ENCODE measurements at places on chromosomes 2 and 18. TPM values are rescaled to one million over a fixed set of nuclear protein-coding genes. Genes with fewer than 3 reads are reported as not detected.

LYG2 gene
- total RNA-seq = not detected

GRCh38 chr18:477565-477964 is 22.9 kb downstream of the COLEC12 start:
- DNase-seq = peak; percentile 22

DNA sequence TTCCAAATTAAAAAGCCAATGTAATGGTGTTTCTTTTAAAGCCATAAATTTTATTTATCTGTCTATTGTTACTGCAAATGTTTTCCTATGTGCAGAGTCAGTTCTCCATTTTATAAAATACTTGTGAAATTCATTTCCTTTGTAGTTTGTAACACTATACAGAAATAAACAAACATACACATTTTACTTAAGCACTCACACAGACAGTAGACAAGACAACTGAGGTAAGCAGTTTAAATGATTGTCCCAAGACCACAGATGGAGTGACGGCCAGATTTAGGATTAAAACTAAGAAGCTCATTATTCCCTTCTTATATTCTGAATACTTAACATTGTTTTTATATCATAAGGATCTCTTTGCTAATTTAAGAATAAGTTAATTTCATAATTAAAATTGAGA is 100.9 kb downstream of the BAZ2B start:
- DNase-seq = peak; percentile 14

DNA sequence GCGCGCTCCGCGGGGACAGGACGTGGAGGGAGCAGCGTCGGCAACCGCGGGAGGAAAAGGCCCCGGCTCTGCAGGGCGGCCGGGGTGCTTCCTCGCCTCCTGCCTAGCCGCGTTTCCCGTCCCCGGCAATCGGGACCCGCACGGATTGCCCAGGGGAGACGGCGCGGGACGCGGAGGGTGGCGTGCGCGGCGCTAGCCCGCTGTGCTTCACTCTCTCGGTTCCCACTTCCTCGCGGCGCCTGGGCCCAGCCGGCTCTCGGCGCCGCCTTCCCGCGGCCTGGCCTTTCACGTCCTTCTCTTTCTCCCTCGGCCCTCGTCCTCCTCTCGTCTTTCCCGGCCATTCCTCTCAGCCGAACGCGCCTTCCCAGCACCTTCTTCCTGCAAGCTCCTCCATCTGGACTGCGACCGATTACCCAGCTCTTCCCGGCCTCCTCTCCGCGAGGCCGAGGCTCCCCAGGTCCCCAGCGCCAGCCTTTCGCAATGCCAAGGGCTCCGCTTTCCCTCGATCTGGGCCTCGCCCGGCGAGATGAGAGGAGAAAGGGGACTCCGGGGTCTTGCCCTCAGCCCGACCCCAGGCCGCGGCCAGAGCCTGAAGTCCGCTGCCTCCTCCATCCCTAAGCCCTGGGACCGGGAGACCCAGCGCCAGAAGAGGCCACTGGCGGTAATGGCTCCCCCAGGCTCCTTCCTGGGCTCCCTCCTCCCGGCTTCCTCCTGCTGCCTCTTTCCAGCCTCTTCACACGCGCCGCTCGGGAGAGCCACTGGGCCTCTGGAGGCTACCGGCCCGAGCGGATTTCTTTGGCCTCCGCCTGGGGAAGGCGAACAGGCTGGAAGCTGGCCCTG is 34.3 kb upstream of the ATP6V1B1 start:
- peak; percentile 43 for DNase-seq

DNA sequence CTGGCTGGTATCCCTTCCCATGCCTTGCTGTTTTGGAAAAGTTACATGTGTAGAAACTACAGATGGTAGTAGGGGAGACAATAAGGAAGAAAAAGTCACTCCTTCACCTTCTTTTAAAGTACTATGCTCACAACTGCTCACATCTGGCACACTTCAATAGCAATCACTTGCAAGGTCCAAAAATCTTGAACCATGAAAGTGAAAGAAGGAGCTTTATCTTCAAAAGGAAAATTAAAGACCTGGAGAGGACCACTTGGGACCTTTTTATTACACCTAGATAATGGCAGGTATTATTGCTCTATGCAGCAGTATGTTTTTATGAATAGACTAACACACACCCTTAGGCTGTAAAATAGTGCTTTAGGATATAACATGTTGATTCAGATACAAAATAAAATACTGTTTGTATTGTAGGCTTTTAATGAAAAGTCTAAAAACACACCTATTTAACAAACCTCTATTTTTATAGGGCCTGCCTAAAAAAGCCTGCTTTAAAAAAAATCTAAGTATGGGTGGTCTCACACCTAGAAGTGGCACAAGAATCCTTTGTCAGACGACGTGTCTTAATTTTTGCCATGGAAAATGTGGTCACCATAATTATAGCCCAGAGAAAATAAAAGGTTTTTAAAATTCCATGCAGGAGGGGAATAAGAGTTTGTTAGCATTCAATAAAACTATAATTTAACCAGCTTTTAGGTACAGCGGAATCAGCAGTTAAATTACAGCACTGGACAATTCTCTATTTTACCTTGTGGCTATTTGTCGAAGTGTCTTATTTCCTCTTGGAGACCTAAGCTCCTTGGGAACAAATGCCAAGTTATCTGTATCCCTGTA is 124.0 kb downstream of the BCL2 start:
- no peak for DNase-seq
